ENCODE measurements at places on chromosomes 4 and X.

GRCh38 chr4:123043793-123044425, 121.5 kb upstream of the NUDT6 start:
- no peak for DNase-seq

DNA sequence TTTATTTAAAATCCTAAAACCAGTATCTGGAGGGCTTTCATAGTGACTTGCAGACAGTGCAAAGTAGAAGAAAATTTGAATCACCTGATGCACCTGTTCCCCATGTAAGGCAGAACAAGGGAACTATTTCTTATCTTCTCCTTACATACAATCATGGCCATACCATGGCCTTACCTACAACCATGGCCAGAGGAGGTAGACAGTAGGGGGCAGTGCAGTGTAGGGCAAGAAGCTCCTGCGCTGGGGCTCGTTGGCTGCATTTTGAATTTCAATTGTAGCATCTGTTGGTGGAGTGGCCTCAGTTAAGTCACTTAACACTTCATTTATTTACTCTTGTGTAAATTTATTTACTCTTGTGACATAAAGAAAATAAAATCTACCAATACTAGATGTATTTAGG, 33.0 kb downstream of the GALNTL6 start:
- DNase-seq: no peak

DNA sequence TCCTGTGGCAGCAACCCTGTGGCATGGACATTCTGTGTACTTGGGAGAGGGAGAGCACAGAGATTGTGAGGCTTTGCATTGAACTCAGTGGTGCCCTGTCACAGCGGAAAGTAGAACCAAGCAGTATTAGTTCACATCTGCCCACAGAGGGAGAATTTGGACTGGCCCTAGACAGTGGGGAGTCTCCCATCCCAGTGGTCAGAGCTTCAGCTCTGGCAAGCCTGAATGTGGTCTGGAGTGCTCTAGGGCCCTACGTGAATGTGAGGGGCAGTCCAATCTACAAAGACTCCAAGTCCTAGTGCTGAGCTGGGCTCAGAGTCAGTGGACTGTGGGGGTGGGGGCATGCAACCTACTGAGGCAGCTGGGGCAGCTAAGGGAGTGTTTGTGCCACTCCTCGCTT, 34.8 kb downstream of the ZIC3 start:
- DNase-seq: no peak

- no peak for DNase-seq
These were observed 16.4 kb downstream of the DMD start for GRCh38 chrX:33194876-33195433.

GRCh38 chr4:188341428-188341827, 202.2 kb downstream of the TRIML1 start:
- no peak for DNase-seq

DNA sequence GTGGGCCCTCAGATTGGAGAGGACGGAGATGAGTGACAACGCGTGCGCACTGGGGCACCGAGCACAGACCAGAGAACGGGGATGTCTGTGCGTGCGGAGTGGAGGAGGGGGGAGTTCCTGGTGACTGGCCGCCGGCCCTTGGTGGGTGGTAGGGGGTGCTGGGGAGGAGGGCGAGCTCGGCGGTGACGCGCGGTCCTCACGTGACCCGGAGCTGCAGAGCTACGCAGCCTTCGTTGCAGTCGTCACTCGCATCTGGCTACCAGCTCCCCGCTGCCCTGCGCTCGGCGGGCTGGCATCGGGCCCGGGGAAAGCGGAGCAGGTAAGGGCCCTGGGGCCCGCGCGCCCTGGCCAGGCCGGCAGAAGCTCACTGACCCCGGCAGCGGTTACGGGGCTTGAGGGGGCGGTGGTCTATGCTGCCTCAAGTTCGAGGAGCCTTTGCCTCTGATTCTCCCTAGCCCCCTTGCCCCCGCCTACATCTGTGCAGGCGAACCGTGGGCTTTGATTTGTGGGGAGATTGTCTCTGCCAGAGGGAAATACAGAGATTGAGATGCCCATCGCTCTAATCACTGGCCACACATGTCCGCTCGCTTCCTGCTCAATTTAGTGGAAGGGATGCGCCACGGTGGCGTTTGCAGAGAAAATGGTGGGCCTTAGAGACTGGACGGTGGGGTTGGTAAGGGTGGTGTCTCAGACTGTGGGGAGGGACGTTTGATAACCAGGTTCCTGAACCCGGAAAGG, at the start of gene ARMCX4:
Gene ARMCX4, plus strand, starts transcription at position 245 of the 738 bp plus-strand sequence. CDS start 3,134 bp downstream, outside the sequence.
- DNase-seq: no peak

DNA sequence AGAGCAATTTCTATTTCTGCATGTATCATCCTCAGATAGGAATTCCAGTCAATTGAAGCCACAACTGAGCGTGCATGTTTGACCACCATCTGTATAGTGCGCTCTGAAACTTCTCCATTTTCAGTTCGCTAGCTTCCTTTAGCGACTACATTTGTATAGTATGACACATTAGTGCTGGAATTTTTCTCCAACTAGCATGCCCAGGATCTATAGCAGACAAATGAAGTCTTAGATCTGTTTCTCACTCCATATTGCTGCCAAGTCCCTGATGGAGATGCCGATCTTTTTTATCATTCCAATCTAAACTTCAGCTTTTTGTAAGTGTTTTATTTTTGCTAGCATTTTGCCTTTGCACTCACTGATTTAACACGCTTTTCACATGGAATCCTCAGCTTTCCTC, 774.8 kb upstream of the TENM3 start:
- DNase-seq: no peak

GRCh38 chr4:133394971-133395627, 246.0 kb downstream of the PCDH10 start:
- no peak for DNase-seq

All from cerebellar nuclear complex (tissue), 1 donor.